ENCODE measurements at places on chromosomes 6 and 20.

GRCh38 chr6:166167258-166167731 is 356 bp downstream of the TBXT start:
- no peak for DNase-seq

GRCh38 chr6:163078712-163079111 is 335.8 kb upstream of the QKI start:
- no peak for DNase-seq

GRCh38 chr20:1086277-1087213 is 31.9 kb upstream of the PSMF1 start:
- DNase-seq, result no peak

GRCh38 chr6:56890066-56890465 is 64.8 kb upstream of the BEND6 start:
- DNase-seq, result no peak

- no peak for DNase-seq
Measured at GRCh38 chr20:50144362-50144761, 9.2 kb downstream of the PEDS1 start.

- DNase-seq, result no peak
Measured at GRCh38 chr20:60570481-60571277, 612.5 kb downstream of the CDH26 start.

- no peak for DNase-seq
Measured at GRCh38 chr6:115137910-115138309, 795.1 kb upstream of the HS3ST5 start.

DNA sequence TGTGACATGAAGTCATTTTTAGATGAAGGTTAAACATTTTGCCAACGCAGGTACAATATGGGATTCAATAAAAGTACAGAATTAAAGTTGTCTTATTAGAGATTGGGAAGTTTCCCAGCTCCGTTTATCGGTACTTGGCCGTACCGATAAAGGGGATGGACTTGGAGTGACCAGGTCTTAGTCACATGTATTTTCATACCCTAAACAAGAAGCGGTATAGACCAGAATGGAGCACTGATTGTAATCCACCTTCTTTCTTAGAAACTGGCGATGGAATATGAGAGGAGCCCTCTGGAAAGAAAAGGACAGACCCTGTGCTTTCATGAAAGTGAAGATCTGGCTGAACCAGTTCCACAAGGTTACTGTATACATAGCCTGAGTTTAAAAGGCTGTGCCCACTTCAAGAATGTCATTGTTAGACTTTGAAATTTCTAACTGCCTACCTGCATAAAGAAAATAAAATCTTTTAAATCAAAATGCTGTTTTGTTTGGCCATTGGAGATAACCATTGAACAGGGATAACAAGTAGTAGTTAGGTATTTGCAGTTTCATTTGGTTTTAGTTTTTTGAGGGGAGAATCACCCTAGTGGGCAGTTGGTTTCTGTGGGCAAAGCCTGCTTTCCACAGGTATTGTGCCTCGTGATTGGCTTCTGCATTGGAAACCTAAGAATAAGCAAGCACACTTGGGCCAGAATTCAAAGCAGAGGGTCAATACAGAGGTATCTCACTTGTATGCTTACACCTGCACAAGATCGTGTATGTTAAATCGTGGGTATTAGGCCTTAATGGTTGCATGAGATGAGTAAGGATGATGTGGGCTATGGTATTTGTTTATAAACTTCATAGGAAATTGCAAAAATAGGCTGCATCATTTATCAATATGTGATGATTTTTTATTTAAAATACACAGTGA is 11.2 kb upstream of the ZNFX1 start:
- DNase-seq, result no peak

DNA sequence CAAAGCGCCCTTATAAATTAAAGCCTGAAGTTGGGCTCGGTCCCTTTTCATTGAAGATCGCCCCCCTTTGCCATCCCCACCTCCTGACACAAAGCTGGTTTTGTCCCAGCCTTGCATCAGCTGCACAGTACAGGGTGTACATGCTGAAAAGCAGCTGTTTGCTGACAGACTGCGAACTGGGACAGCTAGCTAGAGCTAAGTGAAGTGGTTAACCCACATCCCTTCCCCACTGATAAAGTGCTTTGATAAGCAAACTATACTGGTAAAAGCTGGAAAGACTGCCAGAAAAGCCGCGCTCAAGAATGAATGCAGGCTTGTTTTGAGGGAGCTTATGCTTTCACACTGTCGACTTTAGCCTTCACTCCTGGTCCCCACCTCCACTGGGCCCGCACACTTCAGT is 207.3 kb downstream of the GMDS start:
- DNase-seq, result no peak

DNA sequence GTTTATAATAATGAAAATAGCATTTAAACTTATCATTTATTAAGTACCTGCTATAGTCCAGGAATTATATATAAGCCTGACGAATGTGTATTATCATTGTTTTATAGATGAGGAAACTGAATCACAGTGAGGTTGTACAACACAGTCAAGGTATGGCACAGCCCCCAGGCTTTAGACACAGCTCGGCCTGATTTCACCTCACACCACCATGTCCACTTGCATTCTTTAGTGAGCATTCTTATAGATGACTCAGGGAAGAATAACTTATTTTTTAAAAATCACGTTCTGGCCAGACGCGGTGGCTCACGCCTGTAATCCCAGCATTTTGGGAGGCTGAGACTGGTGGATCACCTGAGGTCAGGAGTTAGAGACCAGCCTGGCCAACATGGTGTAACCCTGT is 289.0 kb downstream of the SYNE1 start:
- no peak for DNase-seq
